ENCODE measurements at places on chromosomes 2 and 18. TPM values are rescaled to one million over a fixed set of nuclear protein-coding genes. Genes with fewer than 3 reads are reported as not detected.

- no peak for DNase-seq
These were observed 135.4 kb downstream of the PHLPP1 start for GRCh38 chr18:62850619-62851306.

- DNase-seq = no peak
These were observed 277.3 kb downstream of the PTPRM start for GRCh38 chr18:7844418-7844817.

DNA sequence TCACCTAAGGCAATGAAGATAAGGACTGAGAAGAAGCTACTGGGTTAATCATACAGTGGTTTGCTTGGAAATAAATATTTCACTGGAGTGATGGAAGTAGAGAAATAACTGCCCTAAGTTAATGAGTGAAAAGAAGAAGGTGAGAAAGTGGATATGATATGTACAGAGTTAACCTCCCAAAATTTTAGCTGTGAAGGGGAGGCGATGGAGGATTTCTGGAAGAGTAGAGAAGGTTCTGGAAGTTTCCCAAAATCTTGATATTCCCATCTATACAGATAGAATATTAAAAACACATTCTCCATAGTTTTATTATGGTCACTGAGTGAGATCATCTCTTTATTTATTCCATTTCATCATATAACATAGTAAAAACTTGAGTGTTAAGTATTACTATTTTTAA, 296.6 kb upstream of the RGPD4 start:
- DNase-seq = no peak

DNA sequence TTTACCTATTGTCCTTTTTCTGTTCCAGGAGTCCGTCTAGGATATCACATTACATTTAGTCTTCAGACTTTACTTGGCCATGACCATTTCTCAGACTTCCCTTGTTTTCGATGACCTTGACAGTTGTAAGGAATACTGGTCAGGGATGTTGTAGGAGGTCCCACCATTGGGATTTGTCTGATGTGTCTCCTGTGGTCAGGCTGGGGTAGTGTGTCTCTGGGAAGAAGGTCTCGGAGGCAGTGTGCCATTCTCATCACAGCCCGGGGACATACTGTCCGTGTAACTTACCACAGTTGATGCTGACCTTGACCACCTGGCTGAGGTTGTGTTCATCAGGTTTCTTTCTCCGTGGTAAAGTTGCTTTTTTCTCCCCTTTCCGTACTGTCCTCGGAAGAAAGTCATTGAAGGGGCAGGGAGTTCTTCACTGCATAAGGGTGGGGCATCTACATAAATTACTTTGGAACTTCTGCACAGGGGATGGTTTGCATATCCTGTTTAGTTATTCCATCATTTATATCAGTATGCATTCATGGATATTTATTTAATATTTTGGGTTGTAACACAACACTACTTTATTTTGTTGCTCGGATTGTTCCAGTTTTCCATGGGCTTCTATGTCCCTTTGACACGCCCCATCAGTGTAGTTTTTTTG, 41.2 kb downstream of the ZNF532 start:
- DNase-seq = no peak

DNA sequence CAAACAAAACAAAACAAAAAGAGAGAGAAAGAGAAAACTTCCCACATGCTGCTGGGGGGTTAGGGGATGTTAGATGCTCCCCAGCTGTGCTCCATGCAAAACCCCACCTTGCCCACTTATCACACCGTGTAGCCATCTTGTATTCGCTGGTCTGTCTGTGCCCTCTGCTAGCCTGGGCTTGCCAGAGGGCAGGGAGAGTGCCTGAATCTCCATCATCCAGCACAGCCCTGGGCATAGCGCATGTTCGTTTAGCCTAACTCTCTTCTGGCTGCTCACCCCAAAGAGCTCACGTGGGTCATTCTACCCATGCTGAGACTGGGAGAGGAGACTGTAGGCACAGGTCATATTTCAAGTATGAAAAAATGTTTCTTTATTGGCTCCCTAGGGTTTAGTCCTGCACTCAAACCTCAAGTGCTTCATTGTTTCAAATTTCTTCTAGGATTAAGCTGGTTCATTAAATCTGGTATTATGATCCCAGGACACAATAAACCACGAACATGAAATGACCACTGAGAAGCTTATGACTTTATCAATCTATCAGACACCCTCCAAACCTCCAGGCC, 100.5 kb downstream of the KCNF1 start:
- DNase-seq = no peak

GRCh38 chr2:36360834-36361233, 5.3 kb downstream of the CRIM1 start:
- no peak for DNase-seq

DNA sequence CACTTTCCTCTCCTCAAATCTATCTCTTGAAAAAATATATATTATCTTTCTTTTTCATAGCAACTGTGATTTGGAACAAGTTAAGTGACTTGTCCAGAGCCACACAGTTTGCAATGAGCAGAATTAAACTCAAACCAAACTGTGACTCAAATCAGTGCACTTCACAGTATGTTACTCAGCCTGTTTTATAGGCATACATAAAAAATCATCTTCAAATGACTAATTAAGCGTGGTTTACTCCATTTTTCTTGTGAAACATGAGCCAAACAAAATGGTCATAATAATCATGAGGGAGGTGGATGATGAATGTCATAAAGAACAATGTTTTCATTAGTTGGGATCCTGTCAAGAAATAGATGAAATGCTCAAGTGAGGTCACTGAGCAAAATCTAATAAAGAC, 6.1 kb upstream of the CCDC178 start:
- DNase-seq = no peak

DNA sequence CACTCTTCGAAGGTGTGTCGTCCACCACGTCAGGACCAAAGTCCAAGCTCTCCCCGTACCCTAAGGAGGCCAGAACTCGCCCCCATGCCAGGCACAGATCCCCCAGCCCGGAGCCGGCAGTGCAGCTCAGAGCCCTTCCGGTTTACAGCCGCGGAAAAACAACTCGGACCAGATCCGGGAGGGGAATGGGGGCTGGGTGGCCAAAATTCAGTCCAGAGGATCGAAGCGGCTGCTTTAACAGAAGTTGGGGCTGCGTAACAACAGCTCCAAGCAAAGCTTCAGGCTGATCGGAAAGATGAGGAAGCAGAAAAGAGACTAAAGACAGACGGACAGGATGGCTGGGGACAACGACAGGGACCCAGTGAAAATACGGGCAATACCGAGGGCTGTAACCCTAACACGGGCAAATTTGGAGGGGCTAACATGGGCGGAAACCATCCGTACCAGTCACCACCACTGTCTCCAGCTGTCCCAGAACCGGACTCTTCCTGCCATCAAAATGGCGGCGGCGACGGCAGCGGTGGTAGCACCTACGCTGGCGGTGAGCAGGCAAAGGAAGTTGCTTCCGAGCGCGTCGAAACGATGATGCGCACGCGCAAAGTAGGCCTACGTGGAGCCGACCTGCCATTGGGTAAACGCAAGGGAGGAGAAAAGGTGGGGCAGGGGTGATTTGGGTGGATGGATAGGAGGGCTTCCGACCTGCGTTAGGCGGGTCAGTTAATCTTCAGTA, at the start of gene MMADHC:
Gene MMADHC (minus strand): TSS at position 556 of the 730 bp plus-strand sequence. CDS start 678 bp downstream, outside the sequence.
- peak; percentile 98 for DNase-seq

GRCh38 chr2:26002632-26003310, 20.5 kb upstream of the KIF3C start:
- no peak for DNase-seq

GRCh38 chr2:172100080-172100934, 2.4 kb downstream of the DLX2 start:
- no peak for DNase-seq

- DNase-seq = no peak
These were observed 59.6 kb downstream of the KCTD18 start for GRCh38 chr2:200450288-200450687.

- peak; percentile 20 for DNase-seq
These were observed at the start of gene LIPG for GRCh38 chr18:49561289-49562193. TSS of gene LIPG (plus strand) at chr18:49562057. CDS start at chr18:49562309, 252 bp downstream.

DNA sequence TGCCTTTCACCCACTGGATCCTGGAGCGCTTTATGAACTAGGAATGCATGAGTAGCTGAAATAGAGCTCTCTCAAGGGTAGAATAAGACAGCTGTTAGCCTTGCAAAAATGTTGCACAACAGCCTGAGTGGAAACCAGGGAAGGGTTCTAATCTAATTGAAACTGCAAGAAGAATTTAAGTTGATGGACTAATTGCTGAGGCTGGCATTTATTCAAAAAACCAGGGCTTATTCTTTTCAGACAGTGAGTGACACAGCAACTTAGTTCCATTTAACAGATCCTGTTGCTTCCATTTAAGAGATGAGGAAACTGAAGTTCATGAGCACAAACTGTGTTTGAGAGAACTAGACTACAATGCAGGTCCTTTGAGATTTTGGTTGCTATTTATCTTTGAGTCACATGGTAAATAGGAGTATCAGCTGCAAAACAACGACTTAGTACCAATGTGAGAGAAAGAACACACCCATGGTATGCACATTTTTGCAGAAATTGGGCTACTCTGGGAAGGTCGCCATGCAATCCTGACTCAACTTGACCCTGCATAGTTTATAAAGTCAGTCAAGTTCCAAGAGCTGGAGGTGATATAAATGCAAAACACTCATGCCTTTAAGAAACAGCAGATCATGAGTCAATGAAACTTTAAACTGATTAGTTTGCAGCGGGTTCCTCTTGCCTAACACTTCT, 76.4 kb upstream of the PARD3B start:
- DNase-seq = peak; percentile 40

DNA sequence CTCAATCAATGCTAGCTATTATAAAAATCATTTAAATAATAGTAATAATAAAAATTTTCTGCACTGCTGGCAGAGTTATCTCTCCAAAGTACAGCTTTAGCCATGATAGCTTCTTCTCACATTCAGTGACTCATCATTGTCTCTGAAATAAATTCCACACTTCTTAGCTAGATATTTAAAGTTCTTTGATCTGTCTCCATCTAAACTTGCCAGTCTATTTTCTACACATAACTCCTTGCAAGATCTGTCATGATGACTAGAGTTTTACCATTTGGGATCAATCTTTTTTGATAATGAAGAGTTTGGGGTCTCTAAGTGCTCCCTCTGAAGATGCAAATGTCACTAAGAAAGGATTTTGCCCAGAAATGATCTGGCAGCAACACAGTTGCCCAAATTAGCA, 155.4 kb upstream of the LHCGR start:
- DNase-seq = no peak

GRCh38 chr2:233124421-233125080, 64.4 kb downstream of the INPP5D start:
- no peak for DNase-seq

DNA sequence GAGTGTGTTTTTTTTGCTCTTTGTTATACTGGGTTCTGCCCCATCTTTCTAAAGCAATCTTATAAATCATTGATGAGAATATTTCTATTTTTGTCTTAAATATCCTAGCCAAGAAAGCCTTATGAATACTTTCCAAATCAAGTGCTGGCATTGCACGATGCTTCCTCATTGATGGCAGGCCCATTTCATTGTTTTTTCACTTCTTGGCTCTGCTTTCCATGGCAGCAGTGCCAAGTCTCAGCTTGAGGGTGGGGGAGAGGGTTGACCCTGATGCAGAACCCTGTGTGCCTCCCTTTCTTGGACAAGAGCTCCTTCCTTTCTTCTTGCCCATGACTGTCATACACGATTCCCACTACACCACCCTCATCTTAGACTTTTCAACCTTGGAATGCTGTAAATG, 16.7 kb upstream of the CELF4 start:
- no peak for DNase-seq

DNA sequence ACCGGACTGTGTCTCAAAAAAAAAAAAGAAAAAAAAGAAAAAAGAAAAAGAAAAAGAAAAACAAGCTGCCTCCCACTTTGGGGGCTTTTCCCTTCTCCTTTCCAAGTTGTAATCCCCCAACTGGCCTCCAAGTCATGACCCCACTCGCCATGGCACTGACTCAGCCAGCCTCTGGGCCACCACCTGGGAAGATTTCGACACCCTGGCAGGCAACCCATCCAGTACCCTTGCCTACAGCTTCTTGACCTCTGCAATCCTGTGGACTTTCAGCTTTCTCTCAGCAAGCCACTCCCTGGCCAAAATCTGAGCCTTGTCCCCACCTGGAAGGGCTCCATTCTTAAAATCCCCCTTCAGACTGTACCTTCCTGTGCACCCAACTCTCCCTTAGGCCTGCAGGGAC, 22.3 kb upstream of the FOSL2 start:
- DNase-seq = no peak

GRCh38 chr2:134445116-134445515, 191.2 kb downstream of the MGAT5 start:
- DNase-seq = no peak

DNA sequence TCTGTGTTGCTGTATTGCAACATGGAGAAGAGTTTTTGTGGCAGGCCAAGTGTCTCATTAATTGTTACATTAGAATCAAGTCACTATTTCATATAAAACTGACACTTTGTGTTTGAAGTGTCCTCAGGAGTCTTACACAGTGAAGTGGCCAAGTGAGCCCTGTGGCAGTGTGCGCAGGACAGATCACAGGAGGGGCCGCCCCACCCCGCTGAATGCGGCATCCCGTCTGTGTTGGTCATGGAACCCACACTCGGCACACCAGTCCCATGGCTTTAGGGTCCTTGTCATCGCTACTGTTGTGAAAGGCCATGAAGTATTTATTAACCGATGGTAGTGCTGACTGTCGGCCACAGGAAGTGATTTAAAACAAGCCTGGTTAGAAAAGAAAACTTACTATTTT, 144.7 kb upstream of the NFATC1 start:
- no peak for DNase-seq

Gene RGPD4
- total RNA-seq = 0.22 TPM

Gene RAX
- total RNA-seq = not detected

Gene EPHA4
- 110 TPM for total RNA-seq

Gene VAMP8
- total RNA-seq = 37.7 TPM

Gene TMEM247
- not detected for total RNA-seq

Gene DYNAP
- total RNA-seq = not detected

Gene ALLC
- 0.25 TPM for total RNA-seq

Gene SF3B1
- 182 TPM for total RNA-seq

Gene DSG4
- not detected for total RNA-seq

Gene GKN1
- not detected for total RNA-seq

Gene DUSP2
- 1.7 TPM for total RNA-seq

Gene IL36A
- not detected for total RNA-seq

Gene COLEC12
- 4.1 TPM for total RNA-seq
